ENCODE measurements at places on chromosomes 16 and 17.

DNA sequence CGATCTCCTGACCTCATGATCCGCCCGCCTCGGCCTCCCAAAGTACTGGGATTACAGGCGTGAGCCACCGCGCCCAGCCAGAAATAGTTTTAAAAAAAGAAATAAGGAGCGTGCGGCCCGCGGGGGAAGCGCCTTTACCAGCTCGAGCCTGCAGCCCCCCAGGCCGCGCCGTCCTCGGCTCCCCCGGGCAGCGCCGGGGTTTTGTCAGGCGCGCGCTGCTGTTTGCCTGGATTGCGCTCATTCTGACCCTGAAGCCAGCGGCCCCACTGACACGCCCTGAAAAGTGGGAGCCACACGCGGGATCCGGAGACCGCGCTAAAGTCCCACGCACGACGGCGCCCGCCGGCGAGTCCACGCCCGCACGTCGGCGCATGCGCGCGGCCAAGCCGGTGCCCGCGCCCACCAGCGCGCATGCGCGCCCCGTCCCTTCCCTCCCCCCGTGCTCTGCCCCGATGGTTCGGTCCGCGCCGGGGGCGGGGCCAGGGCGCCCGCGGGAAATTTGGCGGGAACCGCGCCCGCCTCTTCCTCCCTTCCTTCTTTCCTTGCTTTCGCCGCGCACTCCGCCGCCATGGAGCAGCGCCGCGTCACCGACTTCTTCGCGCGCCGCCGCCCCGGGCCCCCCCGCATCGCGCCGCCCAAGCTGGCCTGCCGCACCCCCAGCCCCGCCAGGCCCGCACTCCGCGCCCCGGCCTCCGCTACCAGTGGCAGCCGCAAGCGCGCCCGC, at the start of gene CDT1:
Gene CDT1, plus strand, starts transcription at position 526 of the 724 bp plus-strand sequence. Its CDS starts 43 bp downstream, at position 569.
- peak; percentile 94 for DNase-seq

GRCh38 chr17:78793415-78793814, 11.3 kb upstream of the CYTH1 start:
- no peak for DNase-seq

DNA sequence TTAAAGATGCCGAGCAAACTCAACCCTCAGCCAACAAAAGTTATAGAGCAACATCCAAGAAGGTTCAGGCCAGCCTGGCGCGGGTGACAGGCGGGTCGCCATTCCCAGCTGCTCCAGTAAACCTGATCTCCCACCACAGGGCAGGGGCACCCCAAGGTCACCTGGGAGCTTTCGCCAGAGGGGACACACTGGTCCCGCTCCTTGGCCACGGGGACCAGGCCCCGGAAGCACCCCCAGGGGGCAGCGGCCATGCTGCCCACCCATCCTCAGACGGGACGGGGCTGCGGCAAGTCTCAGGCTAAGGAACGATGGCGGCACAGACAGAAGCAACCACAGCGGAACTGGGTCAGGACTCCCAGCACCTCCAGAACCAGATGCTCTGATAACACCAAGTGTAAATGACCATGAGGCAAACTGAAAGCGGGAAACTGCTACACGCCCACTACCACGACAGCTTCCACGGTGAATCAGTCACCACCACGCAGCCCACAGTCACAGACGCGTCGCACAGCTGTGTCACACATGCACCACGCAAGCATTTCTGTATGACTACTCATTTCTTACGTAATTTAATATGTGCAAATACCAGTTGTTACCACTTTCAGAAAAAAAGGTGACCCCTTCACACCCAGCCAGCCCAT, 14.1 kb upstream of the CCDC154 start:
- DNase-seq, result peak; percentile 85

DNA sequence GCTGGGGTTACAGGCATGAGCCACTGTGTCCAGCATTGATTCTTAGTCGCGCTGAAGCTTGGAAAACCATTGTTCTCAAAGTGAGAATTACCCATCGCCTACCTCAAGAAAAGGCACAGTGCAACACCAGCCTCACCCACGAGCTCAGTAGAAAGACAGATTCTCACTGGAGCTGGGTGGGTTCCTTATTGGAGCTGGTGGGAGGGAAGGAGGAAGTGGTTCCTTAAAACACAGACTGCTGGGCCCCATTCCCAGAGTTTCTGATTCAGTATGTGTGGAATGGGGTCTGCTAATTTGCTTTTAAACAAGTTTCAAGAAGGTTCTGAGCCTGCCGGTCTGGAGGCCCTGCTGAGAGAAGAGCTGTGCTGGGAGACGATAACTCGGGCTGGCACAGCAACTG, 264.7 kb downstream of the ENGASE start:
- DNase-seq, result no peak

DNA sequence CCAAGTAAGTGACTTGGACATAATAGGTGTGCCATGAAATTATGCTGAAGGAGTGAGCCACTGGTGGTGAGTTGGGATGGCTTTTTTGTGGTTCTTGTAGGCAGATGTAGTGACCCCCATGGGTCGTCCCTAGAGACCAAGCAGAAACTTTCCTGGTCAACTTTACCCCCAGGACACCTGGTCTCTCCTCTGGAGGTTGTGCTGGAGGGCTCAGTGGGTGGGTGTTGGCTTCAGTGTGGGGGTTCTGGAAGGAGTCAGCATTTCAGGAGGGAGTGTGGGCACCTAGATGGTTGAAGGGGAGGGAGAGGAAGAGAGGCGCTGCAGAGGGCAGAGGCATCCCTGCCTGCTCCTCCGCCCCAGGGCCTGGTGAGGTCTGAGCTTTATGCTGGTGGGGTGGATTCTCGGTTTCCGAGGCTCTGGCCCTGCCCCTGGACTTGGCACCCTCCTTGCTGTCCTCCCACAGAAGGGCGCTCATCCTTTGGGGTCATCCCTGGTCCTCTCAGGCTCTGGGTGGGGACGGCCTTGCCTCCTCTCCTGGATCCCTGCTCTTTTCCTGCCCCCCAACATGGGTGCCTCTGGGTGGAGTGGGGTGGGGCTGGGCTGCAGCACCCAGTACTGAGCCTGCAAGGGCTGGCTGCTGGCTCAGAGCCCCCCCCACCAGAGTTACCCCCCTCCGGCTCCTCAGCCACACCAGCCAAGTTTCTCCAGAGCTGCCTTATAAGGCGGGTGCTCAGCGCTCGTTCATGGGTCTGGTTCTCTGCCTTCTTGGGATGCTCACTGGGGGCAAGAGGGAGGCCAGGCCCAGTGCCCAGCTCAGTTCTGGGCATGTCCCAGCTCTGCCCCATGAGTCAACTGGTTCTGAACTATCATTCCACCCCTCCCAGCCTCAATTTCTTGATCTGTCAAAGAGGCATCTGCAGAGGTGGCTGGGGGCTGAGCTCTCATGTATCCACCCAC, 266.8 kb downstream of the SEC14L1 start:
- DNase-seq, result no peak

DNA sequence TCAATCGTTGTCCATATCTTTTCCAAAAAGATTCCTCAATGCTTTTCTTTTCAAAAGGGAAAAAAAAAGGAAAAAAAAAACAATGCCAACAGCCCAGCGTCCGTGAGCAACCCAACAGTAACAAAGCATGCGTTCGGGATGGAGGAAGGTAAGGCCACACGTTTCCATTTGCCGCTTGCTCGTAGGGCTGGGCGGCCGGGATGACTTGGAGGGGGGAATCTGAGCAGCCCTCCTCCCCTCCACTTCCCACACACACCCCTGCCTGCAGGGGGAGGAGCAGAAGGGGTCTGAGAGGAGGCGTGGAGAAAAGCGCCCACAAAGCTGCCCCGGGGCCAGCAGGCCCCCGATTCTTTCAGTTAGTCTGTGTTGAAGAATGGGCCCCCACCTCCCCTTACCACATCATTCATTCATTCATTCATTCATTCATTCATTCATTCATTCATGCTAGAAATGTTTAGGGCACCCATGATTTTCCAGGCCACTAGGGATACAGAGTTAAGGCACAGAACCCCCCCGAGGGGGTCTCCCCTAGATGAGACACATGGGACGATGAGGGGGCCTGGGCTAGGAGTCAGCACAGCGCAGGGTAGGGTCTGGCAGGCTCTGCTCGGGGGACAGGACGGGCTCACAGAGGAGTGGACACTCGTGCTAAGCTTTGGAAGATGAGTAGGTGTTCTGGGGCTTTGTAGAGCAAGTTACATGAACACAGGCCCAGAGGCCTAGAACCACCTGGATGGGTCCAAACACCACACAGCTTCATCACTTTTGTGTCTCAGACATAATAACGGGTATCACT, 10.9 kb upstream of the TBX2 start:
- DNase-seq, result no peak

- DNase-seq, result no peak
Observed at GRCh38 chr16:8853611-8854010, 15.2 kb downstream of the CARHSP1 start.

DNA sequence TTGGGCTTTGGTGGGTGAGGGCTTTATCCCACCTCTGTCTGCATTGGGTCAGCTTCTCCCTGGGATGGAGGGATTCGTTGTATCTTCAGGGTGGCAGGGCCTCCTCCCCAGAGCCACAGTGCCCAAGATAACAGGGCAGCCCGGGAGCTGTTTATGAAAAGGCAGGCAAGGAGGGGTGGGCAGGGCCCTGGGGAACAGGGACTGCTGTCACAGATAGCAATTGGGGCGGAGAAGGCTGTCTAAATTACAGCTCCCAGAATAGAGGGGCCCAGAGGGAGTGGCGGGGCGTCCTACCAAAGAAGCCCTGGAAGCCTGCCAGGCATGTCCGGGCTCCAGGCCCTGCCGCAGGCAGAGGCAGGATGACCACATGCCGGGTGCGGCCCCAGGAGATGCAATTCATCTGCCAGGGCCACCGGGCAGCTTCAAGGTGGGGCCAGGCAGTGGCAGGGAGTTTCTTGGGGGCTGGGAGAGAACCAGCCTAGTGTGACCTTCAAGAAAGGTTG, 18.8 kb upstream of the PHOSPHO1 start:
- no peak for DNase-seq

DNA sequence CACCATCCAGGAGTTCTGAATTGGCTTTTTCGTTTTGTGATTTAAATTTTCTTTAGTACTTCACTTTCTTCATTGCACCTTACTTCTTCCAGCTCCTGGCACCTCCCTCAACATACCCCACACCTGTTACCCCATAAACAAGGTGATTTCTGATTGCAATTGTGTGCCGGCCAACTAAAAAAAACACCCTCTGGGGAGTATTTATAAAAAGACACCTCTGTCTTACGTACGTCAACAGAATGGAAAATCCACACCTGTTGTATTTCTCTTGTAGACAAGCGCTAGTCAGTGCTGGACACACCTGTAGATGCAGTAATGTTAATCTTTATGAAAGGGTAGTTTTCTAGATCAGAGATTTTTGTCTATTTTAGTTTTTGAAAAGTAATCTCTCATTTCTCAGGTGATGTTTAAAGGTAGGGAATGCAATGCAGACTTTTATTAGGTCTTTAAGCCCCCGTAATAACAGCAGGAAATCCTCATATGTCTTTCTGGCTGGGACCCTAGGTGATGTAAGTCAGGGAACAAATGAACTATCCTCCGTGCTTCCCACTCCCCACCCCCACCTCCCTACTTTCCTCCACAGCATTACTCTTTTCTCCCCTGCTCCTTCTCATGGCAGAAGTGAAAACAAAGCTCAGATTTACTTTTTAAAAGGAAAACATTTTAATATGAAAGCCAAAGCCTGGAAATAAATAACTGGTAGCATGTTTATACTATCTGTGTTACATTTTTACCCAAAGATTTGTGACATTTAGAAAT, 4.2 kb downstream of the MSI2 start:
- no peak for DNase-seq

- no peak for DNase-seq
Observed at GRCh38 chr16:69293401-69293800, 17.7 kb upstream of the VPS4A start.

DNA sequence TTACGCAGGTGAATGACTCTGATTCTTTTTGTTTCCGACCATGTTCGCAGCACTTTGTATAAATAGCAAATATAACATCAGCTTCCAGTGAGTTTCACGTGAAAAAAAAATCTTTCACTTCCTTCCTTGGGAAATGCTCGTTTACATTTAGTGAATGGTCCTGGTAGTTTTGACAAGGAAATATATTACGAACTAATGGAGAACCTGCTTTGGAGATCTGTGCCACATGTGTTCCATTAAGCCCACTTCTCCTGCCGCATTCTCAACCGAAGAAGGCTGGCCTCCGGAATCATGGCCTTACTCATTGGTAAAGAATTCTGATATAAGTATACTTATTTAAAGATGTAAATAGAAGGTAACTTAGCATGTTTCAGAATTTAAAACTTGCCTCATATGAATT, 3.6 kb downstream of the CRAMP1 start:
- no peak for DNase-seq

DNA sequence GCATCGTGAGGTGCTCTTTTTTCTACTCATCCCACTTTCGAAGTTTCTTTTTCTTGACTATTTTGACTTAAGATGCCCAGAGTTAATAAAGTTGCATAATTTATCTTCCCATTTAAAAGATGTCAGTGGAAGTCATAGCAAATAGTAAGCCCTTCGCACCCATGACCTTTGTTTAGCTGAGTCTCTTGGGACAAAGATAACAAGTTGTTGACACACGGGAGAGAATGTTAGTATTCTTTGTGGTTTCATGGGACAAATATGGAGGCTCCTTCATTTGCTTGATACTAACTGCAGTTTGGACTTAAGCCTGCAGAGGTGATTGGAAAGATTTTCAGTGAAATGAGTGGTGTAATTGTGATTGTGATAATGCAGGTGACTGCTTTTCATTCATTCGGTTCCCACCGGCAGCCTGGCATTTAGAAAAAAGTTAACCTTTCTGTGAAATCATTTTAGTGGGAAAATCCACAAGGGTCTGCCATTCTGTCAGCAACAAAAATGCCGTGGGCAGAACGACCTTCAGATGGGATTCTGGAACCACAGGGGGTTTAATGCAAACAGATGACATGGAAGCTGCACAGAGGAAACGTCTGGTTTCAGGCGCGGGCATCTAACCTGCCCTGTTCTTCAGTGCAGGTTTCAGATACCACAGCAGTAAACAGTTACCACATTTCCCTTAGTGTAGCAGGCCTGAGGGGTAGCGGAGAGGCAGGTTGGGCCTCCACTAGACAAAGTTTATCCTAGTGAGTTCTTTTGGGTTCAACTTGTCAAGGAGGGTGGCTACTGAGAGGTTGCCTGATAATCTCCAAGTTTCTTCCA, 123.0 kb downstream of the RPTOR start:
- DNase-seq, result no peak

DNA sequence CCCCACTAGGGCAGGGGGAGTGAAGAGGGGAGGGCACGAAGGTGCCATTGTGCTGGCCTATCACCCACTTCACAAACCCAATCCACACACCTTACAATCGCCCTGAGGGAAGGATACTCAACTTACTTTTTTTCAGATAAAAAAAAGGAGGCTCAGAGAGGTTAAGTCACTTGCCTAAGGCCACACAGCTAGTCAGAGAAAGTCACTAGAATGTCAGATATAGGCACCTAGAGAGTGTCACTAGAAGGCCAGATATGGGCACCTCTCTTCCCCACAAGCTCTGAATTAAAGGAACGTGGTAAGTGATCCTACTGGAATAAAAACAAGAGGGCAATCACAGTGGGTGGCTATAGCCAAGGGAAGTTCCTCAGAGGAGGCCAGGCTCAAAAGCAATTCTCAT, 204.5 kb upstream of the ASIC2 start:
- DNase-seq, result no peak

DNA sequence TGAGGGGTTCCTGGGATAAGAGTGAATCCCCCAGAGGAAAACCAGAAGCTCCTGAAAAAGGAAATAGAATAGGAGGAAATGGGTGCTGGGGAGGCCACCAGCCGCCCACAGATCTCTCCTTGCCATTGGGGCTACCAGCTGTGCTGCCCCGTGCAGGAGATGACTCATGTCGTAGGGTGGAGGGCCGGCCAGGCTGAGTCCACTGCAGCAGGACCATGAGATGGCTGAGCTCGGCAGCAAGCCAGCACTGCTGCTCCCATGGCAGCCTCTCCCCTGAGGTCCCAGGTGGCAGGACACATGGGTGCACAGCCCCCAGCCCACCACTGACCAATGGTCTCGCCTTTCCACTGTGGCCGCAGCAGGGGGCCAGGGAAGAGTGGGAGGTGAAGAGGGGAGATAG, 95.5 kb downstream of the GNAO1 start:
- peak; percentile 70 for DNase-seq

Measured in inflammatory macrophage treated with lipopolysaccharide for 1 hour (primary cell).